ENCODE measurements at places on chromosomes 4 and X. TPM values are rescaled to one million over a fixed set of nuclear protein-coding genes. Genes with fewer than 3 reads are reported as not detected.

IQCM gene
- not detected for polyA plus RNA-seq

KIAA1210 gene
- not detected for polyA plus RNA-seq

PCDH7 gene
- polyA plus RNA-seq: not detected

GAGE12C gene
- not detected for polyA plus RNA-seq

SEL1L3 gene
- polyA plus RNA-seq: 1.2 TPM

TRPC5OS gene
- polyA plus RNA-seq: not detected

CCDC158 gene
- not detected for polyA plus RNA-seq

PSAPL1 gene
- polyA plus RNA-seq: not detected

SMARCA1 gene
- 0.13 TPM for polyA plus RNA-seq

C4orf46 gene
- polyA plus RNA-seq: 7.6 TPM

MAGED1 gene
- 3.2 TPM for polyA plus RNA-seq

PPP1R2C gene
- not detected for polyA plus RNA-seq

GPR173 gene
- polyA plus RNA-seq: not detected

HELT gene
- polyA plus RNA-seq: not detected

MXRA5 gene
- not detected for polyA plus RNA-seq

CYP2U1 gene
- 1.5 TPM for polyA plus RNA-seq

MAGEC2 gene
- not detected for polyA plus RNA-seq

DGKK gene
- not detected for polyA plus RNA-seq

CCDC120 gene
- polyA plus RNA-seq: 0.11 TPM

SMIM20 gene
- polyA plus RNA-seq: 33.7 TPM

MAML3 gene
- polyA plus RNA-seq: 2.3 TPM

PCDH11X gene
- polyA plus RNA-seq: not detected

C1QTNF7 gene
- not detected for polyA plus RNA-seq

TMEM35A gene
- polyA plus RNA-seq: not detected

GAGE2A gene
- not detected for polyA plus RNA-seq

USP26 gene
- polyA plus RNA-seq: not detected

CPZ gene
- not detected for polyA plus RNA-seq

ACE2 gene
- not detected for polyA plus RNA-seq

RS1 gene
- polyA plus RNA-seq: not detected

FAM236A gene
- polyA plus RNA-seq: not detected

SPARCL1 gene
- polyA plus RNA-seq: not detected

TLR8 gene
- 48.5 TPM for polyA plus RNA-seq

ADH1C gene
- polyA plus RNA-seq: not detected

MAGEA1 gene
- not detected for polyA plus RNA-seq

Measured in CD14-positive monocyte (primary cell).